Left lobe of liver (tissue), 2 donors: ENCODE measurements at places on chromosomes 7 and 10. TPM values are rescaled to one million over a fixed set of nuclear protein-coding genes. Genes with fewer than 3 reads are reported as not detected.

The CHST15 gene
- total RNA-seq = 12.8 TPM

The ARHGEF35 gene
- total RNA-seq = 7.2 TPM

DNA sequence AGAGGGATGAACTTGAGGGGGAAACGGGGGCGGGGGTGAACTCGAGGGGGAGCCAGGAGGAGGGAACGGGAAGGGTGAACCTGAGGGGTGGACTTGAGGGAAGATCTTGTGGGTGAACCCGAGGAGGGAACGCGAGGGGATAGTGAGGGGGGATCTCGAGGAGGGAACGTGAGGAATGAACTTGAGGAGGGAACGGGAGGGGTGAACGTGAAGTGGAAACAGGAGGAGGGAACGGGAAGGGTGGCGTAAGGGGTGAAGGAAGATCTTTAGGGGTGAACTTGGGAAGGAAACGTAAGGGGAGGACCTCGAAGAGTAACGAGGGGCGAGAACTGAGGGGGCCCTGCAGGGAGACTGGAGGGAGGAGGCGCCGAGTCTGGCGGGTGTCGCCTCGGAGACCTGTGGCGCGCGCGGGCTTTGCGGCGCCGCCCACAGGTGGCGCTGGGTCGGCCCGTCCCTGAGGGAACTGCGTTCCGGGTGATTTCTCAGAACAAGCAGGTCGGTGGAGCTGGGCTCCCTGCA lies 651 bp downstream of the MYO3A start:
- no peak for DNase-seq

DNA sequence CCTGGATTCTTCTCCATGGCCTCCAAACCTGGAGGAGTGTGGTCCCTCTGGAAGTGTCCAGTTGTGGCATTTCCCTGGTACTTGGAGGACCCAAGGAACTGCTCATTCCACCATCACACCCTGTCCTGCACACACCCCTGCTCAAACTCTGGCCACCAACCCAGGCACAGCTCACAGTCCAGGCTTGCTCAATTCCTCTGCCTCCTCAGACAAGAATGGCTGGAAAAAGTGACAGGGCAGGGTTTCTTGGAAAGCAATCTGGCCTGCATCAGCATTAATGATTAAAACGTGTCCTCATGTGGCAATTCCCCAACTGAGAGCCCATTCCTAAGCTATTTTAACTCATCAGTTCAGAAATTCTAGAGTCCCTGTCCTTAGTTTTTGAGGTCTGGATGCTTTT lies 17.2 kb upstream of the TPST1 start:
- DNase-seq = peak; percentile 92

DNA sequence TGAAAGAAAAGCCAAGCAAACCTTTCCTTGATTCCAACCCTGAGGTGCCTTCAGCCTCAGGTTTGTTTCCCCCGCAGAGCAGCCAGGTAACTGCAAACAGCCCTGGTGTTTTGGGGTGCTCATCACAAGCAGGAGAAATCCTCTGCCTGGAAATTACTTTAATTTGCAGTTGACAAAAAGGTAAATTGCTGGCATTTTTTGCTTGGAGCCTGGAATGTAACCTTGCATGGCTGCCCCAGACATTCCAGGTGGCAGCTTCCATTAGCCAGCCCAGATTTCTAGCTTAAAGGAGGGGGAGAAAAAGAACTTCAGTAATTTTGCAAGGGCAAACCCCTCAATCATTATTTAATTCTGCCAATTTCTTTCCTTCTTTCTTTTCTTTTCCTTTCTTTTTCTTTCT lies 194.4 kb downstream of the MYOF start:
- DNase-seq = no peak

DNA sequence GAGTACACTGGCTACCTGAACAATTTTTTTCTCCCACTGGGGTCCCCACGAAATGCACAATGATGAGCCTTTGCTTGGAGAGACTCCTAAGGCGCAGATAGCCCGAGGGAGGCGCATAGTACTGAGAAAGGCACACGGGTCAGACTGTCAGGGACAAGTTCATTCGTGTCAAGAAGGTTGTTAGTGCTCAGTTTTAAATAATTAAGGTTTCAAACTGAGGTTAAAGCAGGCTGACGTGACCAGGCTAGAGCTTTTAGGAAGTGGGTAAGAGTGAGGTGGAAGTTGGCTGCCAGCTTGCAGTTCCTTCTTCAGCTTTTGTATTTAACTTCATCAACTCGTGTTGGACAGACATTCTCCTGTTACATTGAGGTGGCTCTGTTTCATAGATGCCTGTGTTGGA lies 31.6 kb downstream of the RBM33 start:
- no peak for DNase-seq

DNA sequence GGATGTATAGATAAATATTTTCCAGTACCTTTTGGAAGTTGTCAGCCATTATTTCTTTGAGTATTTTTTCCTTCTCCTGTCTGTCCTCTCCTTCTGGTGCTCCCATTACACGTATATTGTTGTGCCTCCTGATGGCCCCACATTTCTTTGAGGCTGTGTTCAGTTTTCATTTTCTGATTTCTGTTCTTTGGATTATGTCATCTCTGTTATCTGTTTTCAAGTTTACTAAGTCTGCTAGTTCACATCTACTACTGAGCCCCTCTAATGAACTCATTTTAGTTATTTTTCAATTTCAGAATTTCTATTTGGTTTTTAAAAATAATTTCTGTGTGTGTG lies 16.3 kb downstream of the RBM33 start:
- no peak for DNase-seq

DNA sequence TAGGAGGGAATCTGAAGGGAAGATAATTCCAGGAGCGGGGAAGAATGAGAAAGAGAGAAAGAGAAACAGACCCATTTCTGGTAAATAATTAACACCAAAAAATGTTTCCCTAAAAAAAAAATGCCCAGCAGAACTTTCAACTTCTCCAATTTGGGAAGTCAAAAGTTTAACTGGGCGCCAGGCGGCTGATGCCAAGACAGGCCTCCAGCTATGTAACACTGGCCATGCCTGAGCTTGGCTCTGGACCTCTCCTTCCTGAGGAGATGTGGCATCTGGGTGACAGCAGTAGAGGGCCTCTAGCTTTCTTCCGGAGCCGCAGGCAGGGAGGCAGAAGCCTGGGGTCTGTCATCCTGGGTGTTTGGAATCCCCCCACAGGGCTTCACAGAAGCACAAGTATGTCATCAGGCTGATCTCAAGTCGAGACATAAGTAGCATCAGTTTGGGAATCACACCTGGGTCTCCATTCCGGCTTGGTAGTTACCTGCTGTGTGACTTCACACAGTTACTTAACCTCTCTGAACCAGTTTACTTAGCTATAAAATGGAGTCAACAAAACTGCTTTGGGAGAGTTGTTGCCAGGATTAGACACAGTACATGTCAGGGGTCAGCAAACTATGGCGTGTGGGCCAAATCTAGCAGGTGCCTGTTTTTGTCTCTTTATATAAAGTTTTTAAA lies 50.5 kb upstream of the TCF7L2 start:
- DNase-seq = peak; percentile 84

DNA sequence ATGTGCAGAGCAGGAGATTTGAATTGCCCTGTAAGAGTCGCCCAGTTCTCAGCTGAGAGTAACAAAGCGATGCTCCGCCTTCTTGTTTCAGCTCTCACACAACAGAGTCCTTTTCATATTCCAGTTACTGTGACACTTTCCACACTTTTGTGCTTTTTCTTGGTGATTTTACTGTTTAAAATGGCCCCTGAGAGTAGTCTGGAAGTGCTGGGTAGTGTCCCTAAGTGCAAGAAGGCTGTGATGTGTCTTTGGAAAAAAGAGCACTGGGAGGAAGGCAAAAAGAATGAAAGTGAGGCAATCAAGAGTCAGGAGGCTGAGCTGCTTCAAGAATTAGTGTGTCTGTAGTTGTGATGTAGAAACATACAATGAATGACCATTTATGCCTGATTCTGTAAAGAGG lies 201.2 kb upstream of the SEMA3E start:
- DNase-seq = no peak

DNA sequence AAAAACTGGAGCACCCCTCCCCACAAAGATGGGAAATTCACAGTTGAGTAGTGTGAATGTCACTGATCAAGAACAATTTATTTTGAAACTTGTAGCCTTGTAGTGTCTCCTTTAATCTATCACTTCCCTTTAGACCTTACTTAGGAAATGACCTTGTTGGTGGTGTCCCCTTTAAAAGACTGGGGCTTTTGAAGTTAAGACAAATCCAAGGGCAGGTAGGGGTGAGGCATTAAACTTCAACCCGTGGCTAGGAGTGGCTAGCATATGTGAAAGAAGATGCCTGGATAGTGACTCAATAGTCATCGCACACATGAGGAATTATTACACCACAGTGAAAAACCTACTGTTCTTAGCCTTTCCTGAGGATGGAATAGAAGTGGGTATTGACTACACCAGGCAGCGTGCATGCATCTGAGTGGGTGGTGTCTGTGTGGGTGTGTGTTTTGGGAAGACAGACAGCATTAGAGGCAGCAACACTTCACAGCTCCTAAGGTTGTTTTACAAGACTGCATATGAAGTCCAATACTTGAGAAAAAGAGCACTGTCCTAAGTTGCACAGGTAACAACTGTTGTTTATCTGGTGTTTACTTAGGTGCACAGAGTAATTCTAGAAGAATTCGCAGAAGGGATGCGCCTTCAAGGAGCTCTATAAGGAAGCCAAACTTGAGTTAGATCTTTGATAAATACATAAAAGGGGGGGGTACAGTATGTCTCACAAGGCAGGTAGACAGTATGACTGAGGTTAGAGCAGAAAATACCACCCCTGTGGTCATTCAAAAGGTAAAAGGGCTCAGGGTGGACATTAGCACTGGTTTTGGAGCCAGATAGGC lies 32.9 kb downstream of the ABLIM1 start:
- DNase-seq = no peak
